ENCODE measurements at places on chromosomes 7 and 10.
A peak's percentile ranks its signal among the peaks of the same experiment; 100 is the strongest.

- no peak for DNase-seq
These were observed 349.5 kb upstream of the ZNF32 start for GRCh38 chr10:43998021-43998809.

DNA sequence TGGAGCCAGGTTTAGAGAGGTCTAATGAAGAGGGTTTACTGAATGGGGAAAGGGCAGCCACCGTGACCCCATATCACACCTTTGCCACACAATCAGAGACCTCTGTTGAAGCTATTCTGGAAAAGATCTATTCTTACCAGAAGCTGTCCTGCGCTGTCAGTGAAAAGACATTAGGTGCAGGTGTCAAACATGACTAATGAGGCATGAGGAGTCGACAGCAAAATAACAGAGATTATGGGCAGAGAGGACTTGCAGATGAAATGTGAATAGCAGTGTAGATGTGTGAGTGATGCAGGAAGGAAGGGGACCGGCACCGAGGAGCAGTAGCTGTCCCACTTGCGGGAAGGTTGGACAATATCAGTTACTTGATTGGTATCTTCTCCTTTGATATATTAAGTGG is 627.7 kb upstream of the GALNT17 start:
- DNase-seq = no peak

DNA sequence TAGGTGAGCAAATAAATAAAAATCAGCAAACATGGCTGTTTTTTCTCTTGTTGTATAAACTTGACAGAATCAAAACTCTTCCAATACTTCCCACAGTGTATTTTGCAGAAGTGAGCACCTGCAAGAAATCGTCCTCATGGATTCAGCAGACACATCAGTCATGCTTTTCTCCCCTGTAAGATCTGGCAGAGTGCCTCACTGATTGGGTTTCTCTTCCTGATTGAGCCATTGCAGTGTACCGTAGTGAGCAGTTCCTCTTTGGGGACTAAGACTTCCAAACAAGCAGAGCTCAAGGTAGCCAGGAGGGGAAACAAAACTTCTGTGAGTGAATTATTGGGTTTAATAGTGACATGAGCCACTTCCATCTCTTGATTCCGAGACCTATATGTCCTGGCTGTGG is 2.2 kb upstream of the CCDC3 start:
- no peak for DNase-seq

DNA sequence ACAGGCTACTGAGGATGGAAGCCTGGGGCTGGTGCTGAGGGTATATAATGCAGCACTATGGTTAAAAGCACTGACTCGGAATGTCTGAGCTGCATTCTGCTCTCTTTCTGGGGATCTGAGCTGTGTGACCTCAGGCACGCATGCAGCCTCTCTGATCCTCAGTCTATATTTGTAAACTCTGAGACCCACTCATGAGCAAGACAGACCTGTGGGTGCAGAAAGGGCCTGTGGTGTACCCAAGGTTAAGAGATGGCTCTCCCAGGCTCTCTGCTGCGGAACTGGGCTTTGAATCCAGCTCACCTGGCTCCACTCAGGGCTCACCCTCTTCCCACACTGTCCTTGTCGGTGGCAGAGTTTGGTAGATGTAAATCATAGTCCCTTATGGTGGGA is 89.9 kb downstream of the CHST15 start:
- DNase-seq = no peak

DNA sequence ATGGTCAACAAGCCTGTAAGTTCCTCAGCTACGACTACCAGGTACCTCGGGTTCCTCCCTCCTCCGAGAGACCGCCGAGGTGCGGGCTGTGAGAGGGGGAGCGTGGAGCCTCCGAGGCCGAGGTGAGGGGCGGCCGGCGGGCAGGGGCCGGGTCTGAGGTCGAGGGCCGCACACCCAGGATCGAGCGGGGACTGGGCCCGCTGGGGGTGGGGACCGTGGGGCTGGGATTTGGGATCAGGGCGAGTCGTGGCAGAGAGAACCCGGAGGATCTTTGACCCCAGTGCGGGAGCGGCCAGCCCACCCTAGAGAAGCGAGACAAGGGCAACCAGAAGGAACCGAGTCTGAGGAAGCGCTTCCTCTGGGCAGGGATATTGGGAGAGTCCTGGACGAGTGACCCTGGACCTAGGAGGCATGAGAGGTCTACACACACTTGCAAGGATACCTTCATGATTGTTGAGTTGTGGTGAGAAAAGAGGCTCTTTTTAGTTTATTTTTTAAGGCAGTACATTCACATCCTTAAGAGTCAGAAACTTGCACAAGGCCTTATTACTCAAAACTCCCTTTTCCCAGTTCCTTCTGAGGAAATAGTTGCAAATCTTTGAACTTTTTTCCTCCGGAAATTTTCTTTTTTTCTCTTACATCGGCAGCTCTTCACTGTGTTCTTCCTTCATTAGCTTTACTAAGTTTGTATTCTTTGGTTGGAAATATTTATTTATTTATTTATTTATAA is 395 bp downstream of the ZNF487 start:
- no peak for DNase-seq

DNA sequence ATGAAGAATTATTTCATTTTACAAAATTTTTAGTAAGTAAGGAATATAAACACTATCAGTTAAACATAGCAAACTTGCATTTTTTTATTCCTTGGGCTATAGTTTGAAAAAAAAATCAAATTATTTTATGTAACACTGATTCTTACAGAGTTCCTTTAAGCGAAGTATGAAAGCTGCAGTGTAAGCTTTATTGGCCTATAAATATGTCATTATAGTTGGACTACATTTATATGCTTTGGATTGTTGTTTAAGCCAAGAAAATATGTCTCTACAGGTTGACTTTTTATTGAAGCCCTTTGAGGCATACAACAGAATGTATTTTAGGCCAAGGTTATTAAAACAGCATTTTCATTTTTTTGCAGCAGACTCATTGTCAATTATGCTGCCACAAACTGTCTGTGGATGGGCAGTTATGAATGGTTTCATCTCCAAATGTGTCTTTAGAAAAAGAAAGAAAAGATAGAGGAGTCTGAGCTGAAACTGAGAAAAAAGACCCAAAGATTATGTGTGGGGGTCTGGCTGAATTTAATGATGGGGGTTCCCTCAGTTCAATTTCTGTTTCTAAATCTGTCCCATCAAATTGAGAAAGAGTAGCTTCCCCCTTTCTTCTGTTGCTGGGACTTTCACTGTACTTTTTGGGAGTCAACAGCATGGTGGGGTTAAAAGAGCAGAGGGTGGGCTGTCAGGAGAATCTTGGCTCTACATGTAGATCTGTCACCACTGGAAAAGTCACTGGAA is 43.1 kb downstream of the ARID5B start:
- no peak for DNase-seq

DNA sequence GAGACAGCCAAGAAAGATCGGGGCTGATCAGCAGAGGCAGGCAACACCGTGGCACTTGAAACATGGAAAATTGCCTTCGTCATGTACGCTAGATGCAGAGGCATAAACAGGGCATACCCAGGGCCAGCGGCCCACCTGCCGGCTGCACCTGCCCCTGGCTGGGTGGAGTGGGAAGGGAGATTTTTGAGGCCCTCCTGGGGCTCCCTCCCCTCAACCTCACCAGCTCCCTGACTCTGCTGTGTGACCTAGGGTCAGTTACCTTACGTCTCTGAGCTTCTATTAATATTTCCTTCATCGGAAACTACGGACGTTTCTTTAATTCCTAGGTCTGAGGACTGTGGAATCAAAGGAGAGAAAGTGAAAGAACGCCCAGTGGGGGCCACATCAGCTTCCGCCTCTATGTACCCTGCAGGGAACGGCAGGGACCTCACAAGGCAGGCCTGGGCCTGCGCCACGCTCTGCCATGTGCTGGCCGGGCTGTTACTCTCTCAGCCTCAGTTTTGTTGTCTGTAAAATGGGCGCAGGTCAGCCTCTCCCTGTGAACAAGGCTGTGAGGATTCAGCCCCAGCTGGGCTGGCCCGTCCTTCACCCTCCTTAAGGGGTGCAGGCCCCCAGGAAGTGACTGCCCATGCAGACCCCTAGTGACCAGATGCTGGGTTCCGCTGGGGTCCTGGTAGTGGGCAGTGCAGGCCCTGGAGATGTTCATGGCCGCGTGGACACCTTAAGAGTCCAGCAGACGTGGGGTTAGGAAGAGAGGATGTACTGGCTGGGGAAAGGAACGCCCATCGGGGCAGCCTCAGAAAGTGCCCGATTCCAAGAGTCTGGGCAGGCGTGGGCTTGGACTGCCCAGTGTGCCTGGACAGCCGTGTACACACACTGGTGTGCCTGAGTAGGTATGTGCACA is 22.7 kb downstream of the ELFN1 start:
- no peak for DNase-seq

GRCh38 chr7:82945480-82945879 is 217.2 kb downstream of the PCLO start:
- DNase-seq = no peak

GRCh38 chr7:496528-497295 is 22.9 kb downstream of the PDGFA start:
- DNase-seq = peak; percentile 9

DNA sequence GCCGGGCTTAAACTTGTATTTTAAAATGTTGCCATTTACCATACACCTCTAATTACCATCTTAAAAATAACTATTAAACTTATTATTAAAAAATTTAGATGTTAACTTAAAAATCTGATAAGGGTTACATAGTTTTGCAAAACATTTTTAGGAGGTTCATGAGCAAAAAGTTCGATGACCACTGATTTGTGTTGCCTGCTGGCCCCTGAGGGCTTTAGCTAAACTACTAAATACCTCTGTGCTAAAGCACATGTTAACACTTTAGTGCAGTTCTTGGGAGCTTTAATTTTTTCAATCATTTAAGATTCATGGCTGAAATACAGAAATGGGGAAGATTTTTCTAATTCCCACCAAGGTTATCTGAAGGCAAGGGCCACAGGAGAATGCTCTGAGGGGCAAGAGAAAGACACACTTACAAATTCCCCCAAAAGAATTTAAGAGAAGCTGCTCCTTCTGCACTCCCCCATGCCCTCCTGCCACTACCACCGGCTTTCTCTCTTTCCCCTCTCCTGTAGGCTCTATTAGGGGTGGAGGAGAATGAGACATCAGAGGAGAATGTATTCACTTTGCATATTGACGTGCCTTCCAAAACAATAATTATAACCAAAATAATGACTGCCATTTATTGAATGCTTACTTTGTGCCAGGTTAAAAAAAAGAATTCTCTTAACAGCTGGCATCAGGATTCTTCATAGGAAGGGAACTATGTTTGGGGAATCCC is 106.2 kb downstream of the RTKN2 start:
- no peak for DNase-seq

DNA sequence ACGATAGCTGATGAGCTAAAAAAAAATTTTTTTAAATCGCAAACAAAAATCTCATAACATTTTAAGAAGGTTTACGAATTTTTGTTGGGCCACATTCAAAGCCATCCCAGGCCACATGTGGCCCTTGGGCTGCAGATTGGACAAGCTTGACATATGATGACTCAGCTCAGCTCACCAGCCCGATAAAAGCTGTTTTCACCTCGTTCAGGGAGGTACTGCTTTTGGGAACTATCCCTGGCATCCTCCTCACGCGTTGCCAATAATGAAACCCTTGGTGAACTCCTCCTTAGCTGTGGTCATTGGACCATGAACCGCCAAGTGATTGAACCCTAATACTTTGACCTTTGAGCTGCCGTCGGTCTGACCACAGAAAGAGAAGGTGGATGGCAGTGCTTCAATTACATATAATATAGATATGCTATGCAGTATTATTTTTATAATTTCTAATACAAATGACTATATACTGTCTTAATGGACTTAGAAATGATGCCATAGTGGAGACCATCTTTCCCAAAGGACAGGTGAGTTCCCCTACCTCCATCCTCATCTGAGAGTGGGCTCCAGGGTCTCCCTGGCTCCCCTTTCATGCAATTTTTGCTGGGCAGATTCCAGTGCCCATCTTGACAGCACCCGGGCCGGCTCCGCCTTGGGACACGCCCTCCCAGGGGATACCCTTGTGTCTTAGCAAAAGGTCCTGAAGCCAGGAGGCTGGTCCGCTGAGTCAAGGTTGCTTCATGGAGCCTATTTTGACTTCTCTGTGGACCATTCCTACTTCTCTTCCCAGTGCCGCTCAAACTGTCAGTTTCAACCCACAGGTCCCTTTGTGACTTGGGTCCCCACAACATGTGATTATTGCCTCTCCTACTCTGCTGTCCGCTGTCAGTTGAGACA is 707.2 kb downstream of the PARD3 start:
- DNase-seq = no peak

- DNase-seq = no peak
These were observed 171.1 kb downstream of the ADRA2A start for GRCh38 chr10:111247781-111248389.

- DNase-seq = no peak
These were observed 9.7 kb downstream of the ITPRIP start for GRCh38 chr10:104328646-104328895.

- DNase-seq = no peak
These were observed 538.8 kb downstream of the PLXDC2 start for GRCh38 chr10:20355011-20355410.

DNA sequence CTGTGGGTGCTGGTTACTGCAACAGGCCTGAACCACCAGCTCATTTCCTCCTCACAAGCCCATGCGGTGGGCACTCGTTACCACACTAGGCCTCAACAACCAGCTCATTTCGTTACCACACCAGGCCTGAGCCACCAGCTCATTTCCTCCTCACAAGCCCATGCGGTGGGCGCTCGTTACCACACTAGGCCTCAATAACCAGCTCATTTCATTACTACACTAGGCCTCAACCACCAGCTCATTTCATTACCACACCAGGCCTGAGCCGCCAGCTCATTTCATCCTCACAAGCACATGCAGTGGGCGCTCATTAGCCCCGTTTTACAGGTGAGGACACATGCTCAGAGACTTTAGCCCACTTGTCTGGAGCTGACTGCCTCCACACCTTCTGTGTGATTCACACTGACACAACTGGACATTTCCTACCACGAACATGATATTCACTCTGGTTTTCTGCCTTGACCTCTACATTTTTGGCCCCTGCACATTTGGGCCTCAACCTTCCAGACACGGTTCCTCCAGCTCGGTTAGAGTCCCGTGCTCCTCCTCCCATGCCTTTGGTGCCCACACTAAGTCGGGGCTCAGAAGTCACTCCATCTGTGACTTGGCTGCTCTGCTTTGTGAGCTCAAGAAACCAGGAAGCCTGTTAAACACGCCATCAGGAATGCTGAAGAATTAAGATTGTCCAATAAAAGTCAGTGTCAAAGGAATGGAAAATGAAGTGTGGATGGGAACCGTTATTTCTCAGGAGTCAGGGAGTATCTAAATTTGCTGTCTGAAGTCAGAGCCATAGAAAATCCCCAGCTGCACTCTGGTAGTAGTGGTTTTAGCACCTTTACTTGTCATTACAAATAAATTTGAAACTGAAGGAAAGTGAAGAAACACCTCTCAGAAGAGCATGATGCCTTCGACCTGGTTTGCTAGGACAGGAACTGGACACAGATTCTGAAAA is 55.8 kb upstream of the LANCL2 start:
- no peak for DNase-seq
